Left renal cortex interstitium (tissue), 4 donors: ENCODE measurements at places on chromosomes 2 and 18. TPM values are rescaled to one million over a fixed set of nuclear protein-coding genes. Genes with fewer than 3 reads are reported as not detected.

CIB4 gene
- 0.33 TPM for polyA plus RNA-seq

C2orf81 gene
- polyA plus RNA-seq, result 5.6 TPM

CYP27A1 gene
- 48.0 TPM for polyA plus RNA-seq

ABCG8 gene
- 1.0 TPM for polyA plus RNA-seq

ALLC gene
- polyA plus RNA-seq, result not detected

PARD3B gene
- 36.1 TPM for polyA plus RNA-seq

KLHL29 gene
- polyA plus RNA-seq, result 7.6 TPM

DNA sequence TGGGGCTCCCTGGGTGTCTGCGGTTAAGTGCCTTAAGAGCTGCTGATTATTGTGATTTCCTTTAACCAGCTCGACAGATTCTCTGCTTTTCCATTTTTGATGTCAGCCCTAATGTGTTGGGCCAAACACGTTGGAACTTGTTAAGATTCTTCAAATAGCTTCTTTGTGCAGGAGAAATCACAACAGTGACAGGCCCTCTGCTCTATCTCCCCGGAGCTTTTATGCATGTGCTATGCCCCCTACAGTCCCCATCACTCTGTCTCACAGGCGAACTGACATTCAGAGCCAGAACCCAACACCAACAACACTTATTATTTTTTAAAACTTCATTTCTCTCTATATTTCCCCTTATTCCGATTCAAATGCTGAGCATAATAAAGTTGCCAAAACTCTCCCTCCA lies 371.7 kb upstream of the CELF4 start:
- DNase-seq, result no peak

DNA sequence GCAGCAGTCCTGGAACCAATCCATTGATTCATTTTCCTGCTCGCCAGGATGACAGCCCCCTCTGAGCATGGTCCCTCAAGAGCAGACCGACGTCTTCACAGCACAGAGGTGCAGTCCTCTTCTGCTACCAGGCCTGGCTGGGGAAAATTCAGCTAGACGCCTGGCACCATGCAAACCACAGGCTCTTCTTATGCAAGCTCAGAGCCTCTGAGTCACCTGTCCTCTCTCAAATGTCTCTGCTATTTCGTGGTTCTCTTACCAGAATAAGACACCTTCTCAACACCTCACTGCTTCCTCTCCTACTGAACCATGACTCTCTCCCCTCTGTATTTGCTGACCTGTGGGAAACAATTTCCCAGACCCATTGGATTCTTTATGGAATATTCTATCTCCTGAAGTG lies 79.8 kb upstream of the CYRIA start:
- DNase-seq, result no peak

GRCh38 chr2:197677056-197677455 lies 1.7 kb upstream of the RFTN2 start:
- DNase-seq, result no peak

GRCh38 chr2:229392196-229392595 lies 121.1 kb upstream of the PID1 start:
- no peak for DNase-seq

- DNase-seq, result no peak
Observed at GRCh38 chr18:58140387-58141325, 96.6 kb downstream of the NEDD4L start.

GRCh38 chr2:168422584-168422983 lies 33.5 kb upstream of the CERS6 start:
- DNase-seq, result no peak

GRCh38 chr2:219430633-219431615 lies 3.7 kb upstream of the SPEG start:
- no peak for DNase-seq

DNA sequence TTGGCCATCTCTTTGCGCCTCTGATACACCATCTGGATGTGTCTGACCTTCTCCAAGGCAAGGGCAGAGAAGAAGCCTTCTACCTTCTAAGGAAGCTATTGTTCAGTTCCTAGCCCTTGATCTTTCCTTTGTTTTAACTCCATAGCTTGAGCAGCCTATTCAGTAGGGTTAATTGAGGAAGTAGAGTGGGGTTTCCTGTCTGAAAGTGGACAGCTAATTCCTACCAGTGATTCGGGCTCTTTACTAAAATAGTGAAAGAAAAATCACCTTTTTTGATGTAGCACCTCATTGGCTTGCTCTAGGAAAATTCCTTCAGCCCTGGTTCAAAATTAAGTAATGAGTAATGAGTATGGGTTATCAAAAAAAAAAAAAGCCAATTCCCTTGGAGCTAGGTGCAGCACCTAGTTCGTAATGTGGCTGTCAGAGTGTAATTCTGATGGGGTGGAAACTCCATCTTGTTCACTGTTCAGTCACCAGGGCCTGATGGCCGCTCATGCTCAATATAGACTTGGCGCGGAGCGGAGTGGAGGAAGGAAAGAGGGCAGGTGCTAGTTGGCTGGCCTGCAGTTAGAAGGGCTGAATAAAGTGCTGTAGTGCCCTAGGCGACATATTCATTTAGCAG lies 2.9 kb upstream of the MGAT5 start:
- no peak for DNase-seq
